ENCODE measurements at places on chromosomes 7 and 10.

- DNase-seq: peak; percentile 66
These were observed 15.6 kb downstream of the ADAM8 start for GRCh38 chr10:133260895-133261725.

- DNase-seq: peak; percentile 5
These were observed 27.7 kb downstream of the PHYH start for GRCh38 chr10:13272164-13272571.

DNA sequence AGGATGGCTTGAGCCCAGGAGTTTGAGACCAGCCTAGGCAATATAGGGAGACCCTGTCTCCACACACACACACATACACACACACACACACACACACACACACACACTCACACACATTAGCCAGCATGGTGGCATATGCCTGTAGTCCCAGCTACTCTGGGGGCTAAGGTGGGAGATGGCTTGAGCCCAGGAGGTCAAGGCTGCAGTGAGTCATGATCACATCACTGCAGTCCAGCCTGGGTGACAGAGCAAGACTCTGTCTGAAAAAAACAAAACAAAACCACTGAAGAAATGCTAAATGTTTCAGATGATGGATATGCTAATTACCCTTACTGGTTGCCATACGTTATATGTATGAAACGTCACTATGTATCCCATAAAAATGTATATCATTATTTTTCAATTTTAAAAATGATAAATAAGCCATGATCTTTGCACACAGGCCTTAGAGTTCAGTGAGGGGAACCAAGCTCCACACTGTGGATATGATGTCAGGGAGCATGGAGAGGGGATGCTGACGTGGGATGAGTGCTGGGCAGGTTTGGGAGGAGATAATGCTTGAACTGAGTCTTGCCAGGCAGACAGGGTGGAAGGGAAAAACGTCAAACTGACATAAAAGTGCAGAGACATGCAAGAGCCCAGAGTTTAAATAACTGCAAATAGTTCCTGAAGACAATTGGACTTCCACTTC lies 45.9 kb upstream of the ARHGAP12 start:
- no peak for DNase-seq

GRCh38 chr7:24427048-24427447 lies 143.1 kb downstream of the NPY start:
- DNase-seq: no peak

GRCh38 chr7:85851571-85852193 lies 664.8 kb upstream of the SEMA3D start:
- DNase-seq: peak; percentile 3

GRCh38 chr7:100098913-100099312 lies 2.3 kb downstream of the MCM7 start:
- no peak for DNase-seq

GRCh38 chr10:48744587-48744986 lies 59.9 kb downstream of the WDFY4 start:
- DNase-seq: no peak

DNA sequence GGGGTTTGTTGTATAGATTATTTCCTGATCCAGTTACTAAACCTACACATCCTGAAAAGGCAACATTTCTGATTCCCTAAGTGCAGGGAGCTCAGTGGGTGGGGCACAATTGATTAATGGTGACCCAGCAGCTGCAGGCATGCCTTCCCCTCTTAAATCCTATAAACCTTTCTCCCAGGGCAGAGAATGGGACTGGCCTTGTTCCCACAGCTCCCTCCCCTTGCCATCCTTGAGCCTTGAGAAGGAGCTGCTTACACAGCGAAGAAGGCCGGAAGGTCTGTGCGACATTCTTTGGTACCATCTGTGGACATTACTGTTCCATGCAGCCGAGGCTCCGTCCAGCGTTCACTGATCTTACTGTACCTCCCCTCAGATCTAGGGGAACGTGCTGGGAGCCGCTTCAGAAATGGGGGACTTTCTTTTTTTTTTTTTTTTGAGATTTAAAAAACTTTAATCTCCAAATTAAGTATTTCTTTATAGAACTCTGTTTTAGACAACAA lies 14.3 kb downstream of the KLF6 start:
- no peak for DNase-seq

DNA sequence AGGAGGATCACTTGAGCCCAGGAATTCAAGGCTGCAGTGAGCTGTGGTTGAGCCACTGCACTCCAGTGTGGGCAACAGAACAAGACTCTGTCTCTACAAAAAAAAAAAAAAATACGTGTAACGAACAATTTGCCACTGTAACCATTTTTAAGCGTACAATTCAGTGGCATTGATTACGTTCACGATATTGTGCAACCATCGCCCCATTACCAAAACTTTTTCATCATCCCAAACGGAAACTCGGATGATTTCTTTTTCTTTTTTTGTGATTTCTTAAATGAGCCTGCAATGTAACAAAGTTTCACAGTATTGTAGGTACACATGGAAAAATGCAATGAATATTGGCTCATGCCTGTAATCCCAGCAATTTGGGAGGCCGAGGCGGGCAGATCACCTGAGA lies 9.5 kb downstream of the GRIFIN start:
- DNase-seq: no peak

- DNase-seq: peak; percentile 81
These were observed 11.9 kb downstream of the FLNC start for GRCh38 chr7:128841921-128842673.

DNA sequence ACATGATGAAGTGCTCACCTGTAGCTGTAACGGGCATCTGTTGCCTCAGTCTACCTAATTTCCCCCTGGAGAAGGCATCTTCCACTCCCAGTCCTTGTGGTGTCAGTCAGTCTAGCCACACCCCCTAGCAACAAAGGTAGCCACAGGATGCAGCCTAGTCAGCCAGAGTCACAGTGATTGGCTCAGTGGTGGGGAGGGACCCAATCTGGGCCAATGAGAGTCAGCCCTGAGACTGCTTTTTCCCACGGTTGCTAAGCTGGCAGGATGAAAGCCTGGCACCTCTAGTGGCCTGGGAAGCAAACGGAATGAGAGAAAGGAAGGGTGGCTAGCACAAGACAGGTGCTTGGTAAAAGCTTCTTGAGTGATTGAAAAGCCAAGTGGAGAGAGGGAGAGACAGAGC lies 118.6 kb downstream of the SH3PXD2A start:
- no peak for DNase-seq

GRCh38 chr7:50507898-50508470 lies 57.2 kb downstream of the DDC start:
- DNase-seq: no peak

DNA sequence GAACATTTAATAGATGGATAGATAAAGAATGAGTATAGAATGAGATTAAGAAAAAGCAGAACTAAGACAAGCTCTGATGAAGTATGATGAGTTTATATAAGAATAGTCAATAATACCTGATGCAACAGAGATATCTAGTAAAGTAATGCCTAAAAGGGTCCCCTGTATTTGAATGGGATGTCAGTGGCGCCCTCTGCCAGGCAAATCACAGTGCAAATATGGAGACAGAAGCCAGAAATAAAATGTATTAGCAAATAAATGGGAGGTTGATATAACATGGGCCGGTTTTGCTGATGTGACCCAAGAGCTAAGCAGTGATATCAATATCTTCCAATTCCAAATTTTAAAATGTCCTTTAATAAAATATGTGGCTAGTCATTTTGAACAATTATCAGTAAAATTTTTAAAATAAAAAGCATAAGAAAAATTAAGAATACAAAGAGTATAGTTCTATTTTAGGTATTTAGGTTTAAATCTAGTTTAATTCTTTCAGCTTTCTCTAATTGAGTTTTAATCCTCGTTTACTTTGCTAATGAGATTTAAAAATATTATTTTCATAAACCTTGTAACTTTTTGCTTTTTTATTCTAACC lies 62.6 kb downstream of the ADK start:
- DNase-seq: peak; percentile 51

DNA sequence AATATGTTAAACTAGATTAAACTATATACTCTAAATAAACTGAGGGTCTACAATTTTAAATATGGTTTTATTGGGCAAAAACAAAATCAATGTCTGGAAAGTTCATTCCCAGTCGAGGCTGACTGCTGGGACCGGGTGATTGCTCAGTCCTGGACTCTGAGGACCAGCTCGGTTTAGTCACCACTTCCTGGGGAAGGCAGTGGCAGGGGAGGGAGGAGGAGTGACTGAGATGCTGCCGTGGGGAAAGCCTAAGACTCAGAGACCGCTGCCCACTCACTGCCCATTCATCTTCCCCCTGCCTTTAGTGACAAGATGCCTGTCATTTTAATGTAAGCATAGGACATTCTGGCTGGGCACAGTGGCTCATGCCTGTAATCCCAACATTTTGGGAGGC lies 29.0 kb downstream of the ATOH7 start:
- peak; percentile 47 for DNase-seq

DNA sequence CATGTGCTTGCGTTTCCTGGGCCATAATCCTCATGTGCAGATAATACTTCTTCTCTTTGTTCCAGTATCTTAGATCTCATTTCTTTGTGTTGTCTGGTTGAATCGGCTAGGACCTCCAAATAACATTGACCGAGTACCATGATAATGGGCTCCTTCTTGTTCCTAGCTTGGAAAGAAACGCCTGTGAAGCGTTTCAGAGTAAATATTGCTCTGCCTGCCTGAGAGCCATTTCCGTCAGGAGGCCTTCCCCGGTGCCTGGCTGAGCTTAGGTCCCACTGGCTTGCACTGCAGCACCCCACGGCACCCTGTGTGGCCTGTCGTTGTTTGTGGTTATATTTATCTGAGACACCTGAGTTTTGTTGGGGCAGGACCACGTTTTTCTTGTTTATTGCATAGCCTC lies 17.7 kb downstream of the FOXK1 start:
- no peak for DNase-seq

DNA sequence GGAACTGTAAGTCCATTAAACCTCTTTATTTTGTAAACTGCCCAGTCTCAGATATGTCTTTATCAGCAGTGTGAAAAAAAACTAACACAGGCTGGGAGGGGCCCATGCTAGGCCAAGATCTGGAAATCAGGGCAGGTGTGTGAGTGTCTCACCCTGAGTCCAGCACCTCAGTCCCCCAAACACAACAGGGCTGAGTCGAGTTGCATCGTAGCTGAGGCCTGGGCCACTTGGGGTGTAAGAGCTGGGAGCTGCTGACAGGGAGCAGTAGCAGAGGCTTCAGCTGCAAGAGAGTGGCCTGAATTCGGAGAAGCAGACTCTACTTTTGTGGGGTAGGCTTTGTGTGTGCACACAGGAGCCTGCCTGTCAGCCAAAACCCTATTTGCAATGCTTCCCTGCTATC lies 553.1 kb downstream of the PTPRN2 start:
- DNase-seq: no peak

DNA sequence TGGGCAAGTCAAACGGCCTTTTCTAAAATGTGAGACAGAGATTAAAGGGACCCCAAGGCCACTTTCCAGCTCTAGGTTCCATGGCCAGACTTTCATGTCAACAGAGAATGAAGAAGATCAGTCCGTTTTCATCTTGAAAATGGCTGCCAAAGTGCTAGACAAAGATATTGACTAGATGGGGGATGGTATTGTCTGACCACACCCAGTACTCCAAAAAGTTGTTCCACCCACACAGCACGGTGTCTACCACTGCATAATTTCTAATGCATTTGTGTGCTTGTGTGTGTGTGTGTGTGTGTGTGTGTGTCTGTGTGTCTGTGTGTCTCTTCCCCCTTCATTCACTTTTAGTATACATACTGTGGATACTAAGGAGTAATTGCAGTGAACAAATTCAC lies 1.3 kb downstream of the COL1A2 start:
- peak; percentile 52 for DNase-seq

GRCh38 chr7:26543340-26543739 lies 251.7 kb downstream of the SNX10 start:
- no peak for DNase-seq

DNA sequence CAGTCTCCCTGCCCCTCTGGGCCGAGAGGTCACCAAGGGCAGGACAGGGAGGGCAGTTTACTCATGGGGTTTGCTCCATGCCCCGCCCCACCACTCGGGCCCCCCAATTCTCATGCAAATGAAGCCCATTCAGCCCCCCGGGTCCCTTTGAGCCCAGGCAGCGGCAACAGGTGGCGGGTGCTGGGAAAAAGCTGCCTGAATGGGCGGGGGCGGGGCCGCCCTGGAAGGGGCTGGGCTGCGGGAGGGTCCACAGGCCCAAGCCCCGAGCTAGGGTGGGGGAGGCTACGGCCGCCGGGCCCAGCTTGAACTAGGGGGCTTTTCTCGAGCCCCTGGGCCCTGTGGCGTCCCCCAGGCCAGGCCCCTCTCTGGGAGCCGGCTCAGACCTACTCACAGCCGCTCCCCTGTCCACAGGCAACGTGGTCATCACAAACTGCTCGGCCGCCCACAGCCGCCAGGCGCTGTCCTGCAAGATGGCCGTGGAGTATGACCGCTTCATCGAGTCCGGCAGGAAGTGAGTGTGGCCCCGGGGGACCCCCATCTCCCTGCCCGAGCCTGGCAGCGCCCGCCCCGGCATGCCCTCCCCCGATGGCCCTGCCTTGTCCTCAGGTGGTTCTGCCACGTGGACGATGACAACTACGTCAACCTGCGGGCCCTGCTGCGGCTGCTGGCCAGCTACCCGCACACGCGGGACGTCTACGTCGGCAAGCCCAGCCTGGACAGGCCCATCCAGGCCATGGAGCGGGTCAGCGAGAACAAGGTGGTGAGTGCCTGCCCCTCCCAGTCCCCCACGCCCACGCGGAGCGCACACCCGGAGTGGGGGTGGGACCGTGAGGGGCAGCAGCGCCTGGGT lies 5.5 kb downstream of the LFNG start:
- no peak for DNase-seq

DNA sequence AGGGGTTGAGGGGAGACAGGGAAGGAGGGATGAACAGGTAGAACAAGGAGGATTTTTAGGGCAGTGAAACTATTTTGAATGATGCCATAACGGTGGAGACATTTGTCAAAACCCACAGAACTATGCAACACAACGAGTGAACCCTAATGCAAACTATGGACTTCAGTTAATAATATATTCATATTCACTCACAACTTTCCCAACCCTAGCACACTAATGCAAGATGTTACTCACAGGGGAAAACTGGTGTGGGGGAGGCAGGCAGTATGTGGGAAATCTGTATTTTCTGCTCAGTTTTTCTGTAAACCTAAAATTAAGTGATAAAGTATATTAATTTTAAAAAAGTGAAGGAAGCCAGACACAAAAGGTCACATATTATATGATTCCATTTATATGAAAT lies 17.3 kb downstream of the GNA12 start:
- no peak for DNase-seq

- no peak for DNase-seq
These were observed 7.8 kb upstream of the RBM28 start for GRCh38 chr7:128351296-128352152.

GRCh38 chr10:49761789-49762565 lies at the start of gene OGDHL:
Gene OGDHL (minus strand): TSS chr10:49762323. CDS start chr10:49758592, 3,731 bp downstream.
- DNase-seq: no peak

Data from hepatic stellate cell (primary cell).